ENCODE measurements at places on chromosomes 11 and 22.

- no peak for DNase-seq
Measured at GRCh38 chr11:28089378-28089777, 18.6 kb downstream of the KIF18A start.

- no peak for DNase-seq
Measured at GRCh38 chr11:116641561-116642045, 131.2 kb downstream of the BUD13 start.

DNA sequence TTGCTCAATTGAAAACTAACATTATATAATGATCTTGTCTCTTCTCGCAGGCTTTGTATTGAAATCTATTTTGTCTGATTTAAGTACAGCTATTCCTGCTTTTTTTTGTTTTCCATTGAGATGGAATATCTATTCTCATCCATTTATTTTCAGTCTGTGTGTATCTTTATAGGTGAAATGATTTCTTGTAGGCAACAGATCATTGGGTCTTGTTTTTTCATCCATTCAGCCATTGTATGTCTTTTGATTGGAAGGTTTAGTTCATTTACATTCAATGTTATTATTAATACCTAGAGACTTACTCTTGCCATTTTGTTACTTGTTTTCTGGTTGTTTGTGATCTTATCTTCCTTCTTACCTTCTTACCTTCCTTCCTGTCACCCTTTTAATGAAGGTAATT, 77.8 kb upstream of the TRPC6 start:
- no peak for DNase-seq

DNA sequence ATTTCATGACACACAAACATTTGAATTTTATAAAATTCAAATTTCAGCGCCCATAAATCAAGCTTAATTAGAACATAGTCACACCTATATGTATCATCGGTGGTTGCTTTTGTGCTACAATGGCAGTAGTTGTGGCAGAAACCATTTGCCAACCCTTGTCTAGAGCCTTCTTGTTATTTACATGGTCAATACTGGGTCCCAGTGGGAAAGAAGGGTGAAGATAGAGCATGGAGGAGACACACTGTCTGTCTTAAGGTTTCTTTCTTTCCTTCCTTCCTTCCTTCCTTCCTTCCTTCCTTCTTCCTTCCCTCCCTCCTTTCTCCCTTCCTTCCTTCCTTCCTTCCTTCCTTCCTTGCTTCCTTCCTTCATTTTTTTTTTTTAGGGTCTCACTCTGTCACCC, 3.7 kb downstream of the OR6Q1 start:
- DNase-seq: no peak

- no peak for DNase-seq
Measured at GRCh38 chr22:27223317-27224177, 566.2 kb downstream of the MIAT start.

- DNase-seq: no peak
Measured at GRCh38 chr11:35796562-35796961, 134.0 kb downstream of the TRIM44 start.

- DNase-seq: no peak
Measured at GRCh38 chr11:112334381-112334780, 73.7 kb upstream of the PLET1 start.

DNA sequence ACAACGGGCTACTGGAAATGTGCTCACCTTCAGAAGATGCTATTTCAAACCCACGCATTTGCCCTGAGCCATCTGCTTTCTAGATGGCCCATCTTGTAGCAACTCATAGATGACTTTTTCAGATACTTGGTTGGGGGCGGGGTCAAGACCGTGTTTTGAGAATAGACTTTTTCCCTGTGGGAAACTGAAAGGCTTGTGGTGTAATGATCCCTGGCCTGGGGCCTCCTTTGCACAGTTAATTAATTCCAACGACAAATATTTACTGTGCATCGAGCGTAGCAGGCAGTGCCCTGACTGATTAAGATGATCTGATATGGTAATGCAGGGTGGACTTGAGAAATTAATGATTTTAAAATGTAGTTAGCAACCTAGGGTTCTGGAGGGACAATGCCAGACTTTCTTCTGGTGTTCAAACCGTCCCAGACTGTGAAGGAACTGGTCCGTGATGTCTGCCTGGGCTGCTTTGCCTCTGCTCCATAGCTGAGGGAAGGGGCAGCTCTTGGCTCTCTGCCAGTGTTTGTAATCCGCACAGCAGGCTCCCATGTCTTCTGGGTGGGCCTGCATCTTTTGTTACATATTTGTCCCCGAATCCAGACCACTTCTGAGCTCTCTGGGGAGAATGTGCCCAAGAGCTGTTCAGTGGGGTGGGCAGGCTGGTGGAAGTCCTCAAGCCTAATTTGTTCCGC, 84.8 kb downstream of the ADAMTS15 start:
- DNase-seq: no peak

DNA sequence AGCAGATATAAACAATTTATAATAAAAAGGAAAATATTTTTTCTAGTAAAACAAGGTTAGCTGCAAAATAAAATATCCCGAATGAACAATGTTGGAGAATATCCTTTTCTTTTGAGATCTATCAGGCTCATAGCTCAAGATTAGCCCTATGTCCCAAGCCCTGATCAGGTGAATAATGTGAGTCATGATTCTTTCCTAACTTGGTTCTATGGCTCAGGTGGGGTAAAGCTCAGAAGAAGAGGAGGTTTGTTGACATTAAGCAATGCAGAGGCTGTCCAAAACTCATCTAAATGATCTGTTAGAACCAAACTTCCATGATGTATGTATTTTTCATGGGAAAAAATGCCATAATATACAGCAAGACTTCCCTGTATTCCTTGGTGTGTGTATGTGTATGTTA, 86.1 kb downstream of the TRIM44 start:
- no peak for DNase-seq

- no peak for DNase-seq
Measured at GRCh38 chr22:31954535-31955523, 10.5 kb downstream of the YWHAH start.

DNA sequence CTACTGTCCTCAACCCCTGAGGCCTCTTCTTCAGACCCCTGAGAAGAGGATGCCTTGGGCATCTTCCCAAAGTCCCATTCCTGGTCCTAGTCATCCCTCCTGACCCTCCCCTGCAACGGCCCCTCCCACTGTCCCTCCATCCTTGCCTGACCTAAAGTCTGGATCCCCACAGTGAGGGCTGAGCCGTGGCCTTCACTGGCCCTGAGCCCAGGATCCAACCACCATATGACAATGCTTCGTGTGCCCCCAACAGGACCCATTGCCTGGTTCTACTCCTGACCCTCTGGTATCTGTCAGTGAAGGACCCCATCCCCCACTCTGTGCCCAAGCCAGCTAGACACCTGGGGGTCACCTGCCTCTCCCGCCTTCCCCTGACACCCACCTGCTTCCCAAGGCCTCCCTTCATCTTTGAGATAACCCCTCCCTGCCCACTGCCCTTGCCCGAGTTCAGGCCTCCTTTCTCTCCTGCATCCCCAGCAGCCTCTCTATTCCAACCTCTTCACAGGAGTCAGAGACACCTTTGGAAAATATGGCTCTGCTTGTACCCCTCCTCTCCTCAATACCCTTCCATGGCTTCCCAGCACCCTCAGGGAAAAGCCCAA, 48.0 kb downstream of the LRRC32 start:
- no peak for DNase-seq

- no peak for DNase-seq
Measured at GRCh38 chr11:85348945-85349344, 278.2 kb downstream of the DLG2 start.

Data from stimulated activated CD8-positive, alpha-beta memory T cell treated with anti-CD3 and anti-CD28 coated beads, Interleukin-15, amount 100 ng/mL, for 4 hours (primary cell).